Mesothelial cell of epicardium (in vitro differentiated cells): ENCODE measurements at places on chromosomes 1 and 21.
A peak's percentile ranks its signal among the peaks of the same experiment; 100 is the strongest.

GRCh38 chr1:34843392-34844251, 15.9 kb downstream of the SMIM12 start:
- no peaks in the 10 kb centered on the region for H3K27me3 ChIP-seq
- no peak for DNase-seq
- no peak overlapping the region for H3K4me3 ChIP-seq
- no peak overlapping the region for H3K27ac ChIP-seq

- H3K27ac ChIP-seq = peak overlapping the region; percentile 47
- H3K36me3 ChIP-seq = peaks cover 9% of the 10 kb centered on the region
- H3K4me3 ChIP-seq = no peak overlapping the region
- no peak for DNase-seq
- H3K27me3 ChIP-seq = no peaks in the 10 kb centered on the region
Measured at GRCh38 chr1:27481994-27482620, 7.9 kb downstream of the WASF2 start.

DNA sequence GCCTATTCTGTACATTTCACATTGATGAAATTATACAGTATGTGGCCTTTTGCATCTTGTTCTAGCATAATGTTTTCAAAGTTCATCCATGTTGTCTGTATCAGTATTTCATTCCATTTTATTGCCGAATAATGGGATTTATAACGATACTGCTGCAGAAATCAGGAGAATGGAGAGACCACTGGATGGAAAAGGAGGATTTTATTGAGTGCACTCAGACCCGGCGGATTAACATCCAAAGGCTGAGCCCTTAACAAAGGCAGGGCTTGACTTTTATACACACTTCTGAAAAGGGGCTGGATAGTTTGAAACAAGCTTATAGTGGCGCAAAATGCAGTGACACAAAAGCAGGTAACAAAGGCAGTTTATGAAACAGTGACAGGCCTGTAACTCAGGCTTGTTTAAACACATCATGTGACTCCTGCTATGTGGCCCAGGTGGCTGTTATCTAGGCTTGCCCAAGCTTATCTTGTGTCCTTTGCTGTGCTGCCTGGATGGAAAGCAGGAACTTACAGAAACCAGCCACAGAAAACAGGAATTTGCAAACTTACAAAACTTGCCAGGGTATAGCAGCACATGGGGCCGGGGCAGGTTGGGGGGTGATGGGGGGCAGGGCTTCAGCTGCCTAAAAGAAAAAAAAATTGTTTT, 32.8 kb upstream of the KCNJ15 start:
- H3K4me3 ChIP-seq = no peak overlapping the region
- H3K4me1 ChIP-seq = peaks cover 5% of the 10 kb centered on the region
- no peaks in the 10 kb centered on the region for H3K27me3 ChIP-seq
- no peak overlapping the region for H3K27ac ChIP-seq
- H3K36me3 ChIP-seq = peaks cover 21% of the 10 kb centered on the region

DNA sequence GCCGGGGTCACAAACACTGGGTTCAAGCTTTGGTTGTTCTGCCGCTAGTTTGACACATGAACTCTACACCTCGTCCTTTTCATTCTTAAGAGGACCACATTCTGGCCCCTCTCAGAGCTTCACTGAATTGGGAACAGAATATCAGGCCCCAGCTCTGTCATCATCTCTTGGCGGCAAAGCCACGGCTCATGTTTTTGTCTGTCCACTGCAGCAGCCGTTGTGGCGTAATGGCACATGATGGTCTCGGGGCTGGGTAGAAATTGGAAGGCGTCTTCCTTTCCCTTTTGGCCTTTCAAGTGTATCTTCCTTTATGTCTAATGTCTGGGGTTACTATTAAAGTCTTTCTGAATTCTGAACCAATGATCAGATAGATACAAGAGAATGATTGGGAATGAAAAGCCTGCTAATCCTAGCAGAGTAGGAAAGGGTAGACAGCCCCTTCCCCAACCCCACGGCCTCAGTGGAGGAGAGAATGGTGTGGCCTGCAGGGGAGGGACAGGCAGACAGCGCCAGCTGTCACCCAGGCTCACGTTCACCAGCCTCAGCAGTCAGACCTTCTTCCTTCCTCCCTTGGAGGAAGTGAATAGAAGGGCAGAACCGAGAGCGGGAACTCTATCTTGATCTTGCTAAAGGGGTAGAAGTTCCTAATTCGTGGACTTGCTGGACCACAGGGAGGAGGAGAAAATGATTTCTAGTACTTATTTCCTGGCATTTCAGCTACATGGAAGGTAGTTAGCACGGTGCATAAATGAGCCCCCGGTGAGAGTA, 498.1 kb downstream of the KIF26B start:
- peaks cover 5% of the 10 kb centered on the region for H3K36me3 ChIP-seq
- H3K27me3 ChIP-seq = no peaks in the 10 kb centered on the region
- no peak overlapping the region for H3K27ac ChIP-seq
- DNase-seq = no peak
- H3K4me1 ChIP-seq = peaks cover 14% of the 10 kb centered on the region

DNA sequence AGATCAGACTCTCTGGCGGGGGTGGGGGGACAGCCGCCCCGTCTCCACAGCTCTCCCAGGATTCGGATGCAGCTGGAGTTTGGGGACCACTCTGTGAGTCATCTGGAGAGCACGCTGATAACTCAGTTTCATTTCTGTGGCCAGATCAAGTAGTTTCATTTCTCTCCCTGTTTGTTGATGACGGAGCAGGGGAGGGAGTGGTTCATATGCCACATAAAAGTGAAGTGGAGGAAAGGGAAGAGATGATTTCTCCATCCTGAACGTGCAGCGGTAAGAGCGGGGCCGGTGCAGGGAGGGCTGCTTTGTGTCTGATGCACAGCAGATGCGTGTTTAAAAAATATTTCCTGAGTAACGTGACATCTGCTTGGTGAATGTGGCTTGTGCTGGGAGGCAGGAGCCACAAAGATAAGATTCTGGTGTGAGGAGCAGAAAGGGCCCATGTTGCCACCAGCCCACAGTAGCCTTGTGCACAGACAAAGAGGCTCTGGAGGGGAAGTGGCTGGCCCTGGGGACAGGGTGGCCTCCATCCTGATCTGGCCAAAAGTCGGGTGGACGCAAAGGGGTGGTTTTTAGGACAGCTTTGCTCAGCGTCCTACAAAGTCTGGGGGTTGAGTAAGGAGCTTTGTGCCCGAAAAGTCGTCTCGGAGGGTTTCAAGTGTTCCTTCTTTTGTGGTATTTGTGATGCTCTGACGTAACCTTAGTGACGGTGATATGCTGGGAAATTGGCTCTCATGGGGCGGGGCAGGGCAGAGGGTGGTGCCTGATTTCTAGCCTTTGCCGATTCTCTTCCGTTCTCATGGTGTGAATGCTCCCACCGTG, at the start of gene MX2:
MX2 (plus strand) TSS at position 242 of the 819 bp plus-strand sequence. CDS start 14,880 bp downstream, outside the sequence.
- no peaks in the 10 kb centered on the region for H3K4me1 ChIP-seq
- no peak within 1 kb of the TSS for H3K4me3 ChIP-seq
- peaks cover 8% of the 10 kb centered on the region for H3K27me3 ChIP-seq

GRCh38 chr21:16563795-16564194, 834.0 kb downstream of the USP25 start:
- no peak overlapping the region for H3K4me3 ChIP-seq
- H3K27ac ChIP-seq = peak overlapping the region; percentile 88
- DNase-seq = no peak
- H3K36me3 ChIP-seq = peaks cover 5% of the 10 kb centered on the region
- H3K4me1 ChIP-seq = peaks cover 55% of the 10 kb centered on the region
- H3K27me3 ChIP-seq = no peaks in the 10 kb centered on the region

GRCh38 chr1:113770031-113770430, 10.7 kb upstream of the PHTF1 start:
- H3K36me3 ChIP-seq = peaks cover 21% of the 10 kb centered on the region
- no peak for DNase-seq
- H3K4me3 ChIP-seq = no peak overlapping the region
- no peaks in the 10 kb centered on the region for H3K27me3 ChIP-seq

- H3K27me3 ChIP-seq = no peaks in the 10 kb centered on the region
- no peak overlapping the region for H3K27ac ChIP-seq
- no peak for DNase-seq
Measured at GRCh38 chr1:163258181-163258580, 55.5 kb upstream of the RGS5 start.

- H3K27ac ChIP-seq = no peak overlapping the region
- H3K4me3 ChIP-seq = no peak overlapping the region
- H3K4me1 ChIP-seq = peaks cover 19% of the 10 kb centered on the region
- H3K36me3 ChIP-seq = no peaks in the 10 kb centered on the region
- no peak for DNase-seq
Measured at GRCh38 chr1:204702552-204703267, 17.2 kb upstream of the LRRN2 start.

- peaks cover 9% of the 10 kb centered on the region for H3K4me1 ChIP-seq
- no peak overlapping the region for H3K4me3 ChIP-seq
- no peak overlapping the region for H3K27ac ChIP-seq
- H3K27me3 ChIP-seq = no peaks in the 10 kb centered on the region
- no peaks in the 10 kb centered on the region for H3K36me3 ChIP-seq
Measured at GRCh38 chr1:77506771-77507170, 175.7 kb downstream of the ZZZ3 start.

DNA sequence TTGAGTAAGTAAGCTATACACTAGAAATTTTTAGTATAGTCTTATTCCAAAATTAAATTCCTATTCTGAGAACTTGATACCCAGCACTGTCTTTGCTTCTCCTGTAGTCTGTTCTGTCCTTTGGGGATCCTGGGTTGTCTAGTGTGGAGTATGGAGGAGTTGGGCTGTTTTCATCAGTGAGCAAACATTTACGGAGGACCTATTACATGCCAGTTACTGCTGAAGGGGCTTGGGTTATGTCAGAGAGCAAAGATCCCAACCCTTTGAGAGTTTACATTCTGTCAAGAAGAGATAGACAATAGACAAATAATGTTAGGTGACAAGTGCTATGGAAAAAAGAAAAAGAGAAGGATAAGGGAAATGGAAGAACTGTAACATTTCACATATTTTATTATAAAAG, 9.0 kb downstream of the TRAPPC10 start:
- H3K27ac ChIP-seq = peak overlapping the region; percentile 66
- H3K27me3 ChIP-seq = no peaks in the 10 kb centered on the region
- H3K36me3 ChIP-seq = no peaks in the 10 kb centered on the region
- DNase-seq = no peak
- peaks cover 16% of the 10 kb centered on the region for H3K4me1 ChIP-seq

DNA sequence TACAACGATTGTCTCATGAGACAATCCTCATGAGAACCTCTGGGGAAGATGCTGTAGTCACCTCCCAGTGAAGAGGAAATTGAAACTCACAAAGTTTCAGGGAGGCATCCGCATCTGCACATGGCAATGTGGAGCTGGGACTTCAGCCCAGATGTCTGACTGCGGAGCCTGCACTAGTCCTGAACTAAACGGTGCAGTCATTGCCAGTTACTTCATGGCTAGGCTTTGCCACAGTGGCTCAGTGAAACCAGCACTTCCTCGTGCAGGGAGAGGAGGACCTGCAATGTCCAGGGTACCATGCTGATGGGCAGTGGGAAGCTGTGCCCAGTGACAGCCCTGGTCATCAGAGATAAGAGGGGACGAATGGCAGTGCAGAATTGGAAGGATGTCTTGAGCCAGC, 40.7 kb upstream of the ETS2 start:
- DNase-seq = no peak
- H3K27me3 ChIP-seq = no peaks in the 10 kb centered on the region
- no peaks in the 10 kb centered on the region for H3K36me3 ChIP-seq
- no peak overlapping the region for H3K27ac ChIP-seq
- peaks cover 28% of the 10 kb centered on the region for H3K4me1 ChIP-seq

- peaks cover 4% of the 10 kb centered on the region for H3K27me3 ChIP-seq
- H3K4me3 ChIP-seq = no peak overlapping the region
- H3K27ac ChIP-seq = peak overlapping the region; percentile 50
- H3K36me3 ChIP-seq = no peaks in the 10 kb centered on the region
- peaks cover 61% of the 10 kb centered on the region for H3K4me1 ChIP-seq
Measured at GRCh38 chr1:22332795-22333499, 118.7 kb upstream of the ZBTB40 start.

GRCh38 chr1:185670187-185670627, 64.0 kb upstream of the HMCN1 start:
- DNase-seq = no peak
- no peak overlapping the region for H3K27ac ChIP-seq
- peaks cover 18% of the 10 kb centered on the region for H3K4me1 ChIP-seq
- no peaks in the 10 kb centered on the region for H3K36me3 ChIP-seq
- H3K27me3 ChIP-seq = no peaks in the 10 kb centered on the region

GRCh38 chr1:235279694-235280093, 48.3 kb downstream of the ARID4B start:
- H3K27ac ChIP-seq = peak overlapping the region; percentile 3
- peaks cover 24% of the 10 kb centered on the region for H3K4me1 ChIP-seq
- H3K27me3 ChIP-seq = no peaks in the 10 kb centered on the region
- no peak overlapping the region for H3K4me3 ChIP-seq

DNA sequence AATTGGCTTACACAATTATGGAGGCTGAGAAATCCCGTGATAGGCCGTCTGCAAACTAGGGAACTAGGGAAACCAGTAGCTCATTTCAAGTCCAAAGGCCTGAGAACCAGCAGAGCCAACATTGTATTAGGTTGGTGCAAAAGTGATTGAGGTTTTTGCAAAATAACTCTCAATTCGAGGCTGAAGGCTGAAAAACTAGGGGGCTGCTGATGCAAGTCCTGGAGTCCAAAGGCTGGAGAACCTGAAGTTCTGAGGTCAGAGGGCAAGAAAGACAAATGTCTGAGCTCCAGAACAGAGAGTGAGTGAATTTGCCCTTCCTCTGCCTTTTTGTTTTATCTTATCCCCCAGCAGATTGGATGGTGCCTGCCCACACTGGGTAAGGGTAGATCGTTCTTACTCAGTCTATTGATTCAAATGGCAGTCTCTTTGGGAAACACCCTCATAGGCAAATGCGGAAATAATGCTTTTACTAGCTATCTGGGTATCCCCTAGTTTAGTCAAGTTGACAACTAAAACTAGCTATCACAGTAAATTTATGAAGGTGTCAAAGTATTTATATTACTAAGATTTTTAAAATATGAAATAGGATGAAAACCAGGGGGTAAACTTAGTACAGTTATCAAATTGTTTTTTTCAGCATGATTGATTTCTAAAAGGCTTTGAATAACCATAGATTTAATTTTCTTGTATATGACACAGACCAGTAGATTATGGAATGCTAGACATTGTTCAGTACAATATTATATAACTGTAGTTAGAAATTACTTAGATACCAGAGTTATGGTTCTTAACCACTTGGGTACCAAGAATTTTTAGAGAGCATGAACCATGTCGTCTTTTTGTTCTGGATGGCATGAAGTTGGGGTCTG, 15.4 kb downstream of the RABGAP1L start:
- no peak overlapping the region for H3K4me3 ChIP-seq
- no peaks in the 10 kb centered on the region for H3K27me3 ChIP-seq
- H3K27ac ChIP-seq = no peak overlapping the region
- no peaks in the 10 kb centered on the region for H3K4me1 ChIP-seq
- H3K36me3 ChIP-seq = peaks cover 6% of the 10 kb centered on the region

DNA sequence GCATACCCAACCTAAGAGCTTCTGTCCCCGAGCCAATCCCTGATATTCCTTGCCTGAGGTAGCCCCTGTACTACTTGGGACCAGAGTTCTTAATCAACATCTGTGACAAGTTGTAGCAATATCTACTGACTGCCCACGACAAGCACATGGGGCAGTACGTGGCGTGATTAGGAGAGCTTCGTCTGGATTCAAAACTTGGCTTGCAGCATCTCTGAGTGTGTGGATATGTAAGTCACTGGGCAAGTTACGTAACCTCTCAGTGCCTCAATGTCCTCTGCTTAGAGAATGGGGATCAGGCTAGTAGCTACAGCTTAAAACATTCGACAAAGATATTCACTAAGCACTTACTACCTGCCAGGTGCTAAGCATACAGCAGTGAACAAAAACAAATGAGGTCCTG, 5.0 kb downstream of the HSPG2 start:
- no peak for DNase-seq
- H3K4me3 ChIP-seq = no peak overlapping the region
- H3K27me3 ChIP-seq = no peaks in the 10 kb centered on the region
- no peaks in the 10 kb centered on the region for H3K36me3 ChIP-seq

- H3K27me3 ChIP-seq = peaks cover 94% of the 10 kb centered on the region
- no peak overlapping the region for H3K27ac ChIP-seq
- peaks cover 47% of the 10 kb centered on the region for H3K4me1 ChIP-seq
- H3K4me3 ChIP-seq = peak overlapping the region; percentile 56
Measured at GRCh38 chr1:92484472-92485380, 2.0 kb downstream of the GFI1 start.
